Neural progenitor cell (in vitro differentiated cells): ENCODE measurements at places on chromosomes 12 and 14.

DNA sequence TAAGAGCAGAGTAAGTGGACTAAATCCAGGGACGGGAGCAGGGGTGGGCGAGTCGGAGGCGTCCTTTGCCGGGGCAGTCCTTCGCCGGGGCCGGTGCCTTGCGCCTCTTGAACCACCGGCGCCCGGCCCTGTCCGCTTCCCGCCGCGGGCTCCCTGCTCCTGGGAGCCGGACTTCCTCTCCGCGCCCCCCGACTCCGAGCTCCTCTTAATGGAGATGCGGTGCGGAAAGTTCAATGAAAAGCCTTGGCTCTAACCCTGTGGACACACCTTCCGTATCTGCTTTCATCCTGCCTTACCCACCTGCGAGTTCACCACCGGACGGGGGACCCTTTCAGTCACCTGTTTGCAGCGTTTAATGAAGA is 412 bp downstream of the FGFR1OP2 start:
- DNase-seq = no peak

- no peak for DNase-seq
Measured at GRCh38 chr14:98950353-98950895, 321.6 kb downstream of the BCL11B start.

- no peak for DNase-seq
Measured at GRCh38 chr14:36971263-36971855, 201.0 kb downstream of the SLC25A21 start.

DNA sequence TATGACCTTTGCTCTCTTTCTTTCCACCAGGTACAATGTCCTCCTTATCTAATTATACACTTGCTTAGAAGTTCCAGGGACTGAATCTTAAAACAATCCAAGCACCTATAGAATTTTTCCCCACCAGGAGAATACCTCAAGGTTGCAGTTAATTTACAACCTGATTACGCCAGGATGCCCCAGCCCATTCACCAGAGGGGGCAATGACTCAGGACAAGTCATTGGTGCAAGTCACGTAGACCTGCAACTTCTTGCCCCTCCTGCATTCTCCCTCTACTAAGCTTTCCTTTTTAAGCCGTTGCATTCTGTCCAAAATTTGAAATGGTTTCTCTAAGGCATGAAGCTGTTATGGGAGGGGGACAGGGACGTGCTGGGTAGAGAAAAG is 111.1 kb upstream of the SCAF11 start:
- no peak for DNase-seq

- DNase-seq = no peak
Measured at GRCh38 chr14:29030121-29030520, 263.5 kb downstream of the FOXG1 start.

GRCh38 chr14:65255583-65256461 is 153.5 kb upstream of the MAX start:
- peak; percentile 63 for DNase-seq

- no peak for DNase-seq
Measured at GRCh38 chr14:99660006-99660566, 15.2 kb downstream of the HHIPL1 start.

- DNase-seq = no peak
Measured at GRCh38 chr12:132723764-132724140, 13.1 kb downstream of the PGAM5 start.

- DNase-seq = no peak
Measured at GRCh38 chr12:112001576-112001975, 11.4 kb downstream of the TMEM116 start.

- no peak for DNase-seq
Measured at GRCh38 chr14:69468949-69469348, 15.6 kb upstream of the PLEKHD1 start.

DNA sequence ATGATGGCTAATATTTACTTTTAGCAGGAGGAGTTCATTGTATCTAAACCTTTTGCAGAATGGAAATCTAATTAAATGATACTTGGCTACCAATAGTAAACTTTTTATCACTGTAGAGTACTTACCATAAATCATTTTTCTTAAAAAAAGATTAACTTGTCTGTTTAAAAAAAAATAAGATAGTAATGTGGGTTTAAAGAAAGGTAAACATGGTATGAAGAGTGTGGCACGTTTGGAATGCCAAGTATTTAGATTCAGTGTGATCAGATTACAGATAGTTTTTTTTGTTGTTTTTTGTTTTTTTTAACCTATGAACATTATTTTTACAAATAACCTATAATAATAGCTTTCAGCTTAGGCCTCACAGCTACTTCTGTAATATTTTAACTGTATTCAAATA is 25.8 kb downstream of the KTN1 start:
- no peak for DNase-seq

GRCh38 chr12:89472508-89472907 is 52.1 kb downstream of the GALNT4 start:
- DNase-seq = no peak

DNA sequence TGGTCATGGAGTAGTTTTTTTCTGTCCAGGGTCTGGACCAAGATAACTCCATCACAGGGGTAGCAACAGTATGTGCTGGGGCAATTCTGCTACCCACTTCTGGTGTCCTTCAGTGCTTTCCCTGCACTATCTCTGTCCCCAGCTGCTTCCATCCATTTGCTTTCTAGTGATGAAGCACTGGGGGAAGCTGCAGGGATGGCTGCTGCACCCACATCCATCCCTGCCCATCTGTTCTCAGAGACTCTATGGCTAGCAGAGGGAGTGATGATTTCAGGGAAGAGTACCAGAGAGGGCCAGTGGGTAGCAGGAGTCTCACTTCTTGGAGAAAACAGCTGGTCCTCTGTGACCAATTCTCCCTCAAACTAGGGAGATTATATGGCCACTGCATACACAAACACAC is 44.1 kb downstream of the ETV6 start:
- no peak for DNase-seq

- no peak for DNase-seq
Measured at GRCh38 chr12:53533471-53533870, 26.2 kb upstream of the NPFF start.

DNA sequence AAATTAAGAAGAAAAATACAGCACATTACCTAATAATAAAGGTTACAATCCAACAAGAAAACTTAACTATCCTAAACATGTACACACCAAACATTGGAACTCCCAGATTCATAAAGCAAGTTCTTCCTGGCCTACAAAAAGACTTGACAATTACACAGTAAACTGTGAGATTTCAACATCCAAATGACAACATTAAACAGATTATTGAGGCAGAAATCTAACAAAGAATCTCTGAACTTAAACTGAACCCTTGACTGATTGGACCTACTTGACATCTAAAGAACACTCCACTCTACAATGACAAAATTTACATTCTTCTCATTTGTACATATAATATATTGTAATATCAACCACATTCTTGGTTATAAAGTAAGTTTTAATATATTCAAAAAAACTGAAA is 1341.3 kb downstream of the LRFN5 start:
- DNase-seq = no peak

DNA sequence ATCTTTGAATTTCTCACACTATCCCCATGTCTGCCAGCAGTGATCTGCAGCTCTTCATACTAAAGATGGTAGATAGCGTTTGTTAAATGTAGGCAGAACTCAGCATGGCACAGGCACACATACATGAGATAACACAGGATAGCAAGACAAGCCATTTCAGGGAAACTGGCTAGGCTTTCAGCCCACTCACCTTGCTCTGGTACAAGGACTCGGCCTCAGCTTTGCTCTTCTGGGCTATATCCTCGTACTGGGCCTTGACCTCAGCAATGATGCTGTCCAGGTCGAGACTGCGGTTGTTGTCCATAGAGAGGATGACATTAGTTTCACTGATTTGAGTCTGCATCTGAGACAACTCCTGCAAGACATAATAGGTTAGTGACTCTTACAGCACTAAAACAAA is 3.1 kb downstream of the KRT1 start:
- no peak for DNase-seq

DNA sequence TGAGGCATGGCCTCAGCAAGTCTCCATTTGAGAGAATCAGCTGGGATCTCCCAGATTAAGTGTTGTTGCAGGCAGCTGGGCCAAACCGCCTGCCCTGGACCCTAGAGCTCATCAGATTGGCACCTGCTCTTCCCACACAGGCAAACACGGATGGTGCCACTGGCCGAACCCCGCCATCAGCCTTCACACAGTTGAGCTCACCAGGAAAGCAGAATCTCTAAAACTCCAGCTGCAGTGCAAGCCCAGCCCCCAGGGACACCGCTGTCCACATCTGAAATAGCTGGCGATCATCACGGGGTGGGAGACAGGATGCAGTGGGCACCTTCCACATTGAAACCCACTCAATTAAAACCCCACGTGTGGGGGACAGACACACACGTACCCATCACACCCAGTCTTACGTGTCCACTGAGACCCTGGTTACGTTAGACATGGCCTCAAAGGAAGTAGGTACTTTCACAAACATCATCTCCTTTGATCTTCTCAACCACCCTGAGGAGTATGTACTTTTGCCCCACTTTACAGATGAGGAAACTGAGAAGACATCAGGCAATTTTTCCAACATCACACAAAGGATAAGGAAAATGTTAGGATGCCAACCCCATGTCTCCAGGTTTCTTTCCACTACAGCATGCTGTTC is 88.8 kb downstream of the SINHCAF start:
- DNase-seq = no peak

GRCh38 chr12:114750917-114751316 is 66.9 kb upstream of the TBX3 start:
- DNase-seq = no peak

DNA sequence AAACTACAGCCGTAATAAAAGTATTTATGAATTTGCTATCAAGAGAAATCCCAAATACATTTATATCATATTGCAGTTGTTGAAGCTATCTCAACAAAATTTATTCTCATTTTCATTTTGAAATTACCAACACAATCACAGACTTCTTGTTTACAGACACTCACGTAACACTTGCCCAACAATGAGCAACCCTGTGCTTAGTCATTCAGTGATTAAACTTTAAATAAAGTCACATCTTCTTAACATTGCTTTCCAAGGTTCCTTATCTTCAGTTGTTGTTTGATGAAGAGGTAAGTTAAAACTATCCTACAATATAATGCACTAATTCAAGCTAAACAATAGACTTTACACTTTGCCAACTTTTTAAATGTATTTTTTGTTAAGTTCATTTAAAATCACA is 601.8 kb downstream of the SLC16A7 start:
- no peak for DNase-seq

GRCh38 chr12:5560265-5560664 is 128.4 kb downstream of the NTF3 start:
- no peak for DNase-seq

- peak; percentile 73 for DNase-seq
Measured at GRCh38 chr12:14567351-14568162, at the start of gene PLBD1. TSS of gene PLBD1 (minus strand) at chr12:14567883. CDS start at chr12:14567696, 187 bp downstream.

GRCh38 chr14:77035267-77035666 is 6.8 kb upstream of the IRF2BPL start:
- DNase-seq = no peak

- no peak for DNase-seq
Measured at GRCh38 chr12:93482721-93483120, 15.4 kb downstream of the MRPL42 start.

- DNase-seq = no peak
Measured at GRCh38 chr14:68374682-68375081, 418.2 kb downstream of the ZFP36L1 start.

GRCh38 chr12:64180951-64181350 is 41.1 kb downstream of the KICS2 start:
- no peak for DNase-seq

GRCh38 chr14:77738559-77739250 is 22.3 kb downstream of the SNW1 start:
- no peak for DNase-seq

DNA sequence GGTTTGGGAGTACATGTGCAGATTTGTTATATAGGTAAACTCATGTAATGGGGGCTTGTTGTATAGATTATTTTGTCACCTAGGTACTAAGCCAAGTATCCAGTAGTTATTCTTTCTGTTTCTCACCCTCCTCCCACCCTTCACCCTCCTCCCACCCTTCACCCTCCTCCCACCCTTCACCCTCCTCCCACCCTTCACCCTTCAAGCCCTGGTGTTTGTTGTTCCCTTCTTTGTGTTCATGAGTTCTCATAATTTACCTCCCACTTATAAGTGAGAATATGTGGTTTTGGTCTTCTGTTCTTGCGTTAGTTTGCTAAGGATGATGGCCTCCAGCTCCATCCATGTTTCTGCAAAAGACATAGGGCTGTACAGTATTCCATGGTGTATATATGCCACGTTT is 58.7 kb upstream of the OR10AD1 start:
- no peak for DNase-seq

GRCh38 chr12:2101771-2102170 is 49.0 kb downstream of the CACNA1C start:
- no peak for DNase-seq

- peak; percentile 48 for DNase-seq
Measured at GRCh38 chr12:79687711-79688260, 3.0 kb downstream of the PAWR start.

DNA sequence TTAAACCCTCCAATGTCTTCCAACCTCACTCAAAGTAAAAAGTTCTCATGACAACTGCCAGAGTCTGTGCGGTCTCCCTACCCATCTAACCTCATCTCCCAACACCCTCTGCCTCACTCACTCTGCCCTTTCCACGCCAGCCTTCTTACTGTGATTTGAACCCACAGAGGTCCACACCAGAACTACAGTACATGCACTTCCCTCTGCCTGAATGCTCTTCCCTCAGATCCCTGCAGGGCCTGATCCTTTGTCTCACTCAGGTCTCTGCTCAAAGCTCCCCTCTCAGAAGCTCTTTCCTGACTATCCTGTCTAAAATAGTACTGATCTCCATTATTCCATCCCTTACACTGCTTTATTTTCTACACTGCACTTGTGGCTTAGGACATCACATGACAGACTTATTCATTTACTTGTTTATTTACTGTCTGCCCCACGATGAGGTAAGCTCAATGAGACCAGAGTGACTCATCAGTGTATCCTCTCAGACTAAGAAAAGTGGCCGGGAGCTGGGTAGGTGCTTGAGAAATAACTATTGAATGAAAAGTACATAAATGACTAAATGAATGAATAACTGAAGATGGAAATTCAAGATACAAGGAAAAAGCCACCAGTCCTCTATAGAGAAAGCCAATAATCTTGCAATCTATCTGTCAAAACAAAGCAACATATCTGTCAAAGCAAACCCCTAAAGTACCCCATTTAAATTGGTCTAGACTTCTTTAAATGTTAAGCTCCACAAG is 17.1 kb downstream of the POMT2 start:
- DNase-seq = no peak

DNA sequence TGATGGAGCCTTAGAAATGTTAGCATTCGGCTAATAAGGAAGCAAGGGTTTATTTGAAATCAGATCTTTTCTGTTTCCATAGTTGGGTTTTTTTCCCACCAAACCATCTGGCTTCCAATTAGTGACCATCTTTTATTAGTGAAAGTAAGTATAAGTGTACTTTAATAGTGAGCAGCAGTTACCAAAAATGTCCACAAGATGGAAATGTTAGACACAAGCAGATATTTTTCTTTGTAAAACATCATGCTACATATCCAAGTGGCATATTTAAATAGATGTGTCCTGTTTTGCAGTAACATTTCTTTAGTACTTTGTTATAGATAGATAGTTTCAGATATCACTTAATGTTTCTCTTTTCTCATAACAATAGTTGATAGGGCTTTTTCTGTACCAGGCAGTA is 28.8 kb downstream of the YEATS4 start:
- DNase-seq = no peak
